CD4-positive, alpha-beta T cell treated with Interleukin-15 for 1 hour (primary cell): ENCODE measurements at places on chromosomes 6 and 20.

DNA sequence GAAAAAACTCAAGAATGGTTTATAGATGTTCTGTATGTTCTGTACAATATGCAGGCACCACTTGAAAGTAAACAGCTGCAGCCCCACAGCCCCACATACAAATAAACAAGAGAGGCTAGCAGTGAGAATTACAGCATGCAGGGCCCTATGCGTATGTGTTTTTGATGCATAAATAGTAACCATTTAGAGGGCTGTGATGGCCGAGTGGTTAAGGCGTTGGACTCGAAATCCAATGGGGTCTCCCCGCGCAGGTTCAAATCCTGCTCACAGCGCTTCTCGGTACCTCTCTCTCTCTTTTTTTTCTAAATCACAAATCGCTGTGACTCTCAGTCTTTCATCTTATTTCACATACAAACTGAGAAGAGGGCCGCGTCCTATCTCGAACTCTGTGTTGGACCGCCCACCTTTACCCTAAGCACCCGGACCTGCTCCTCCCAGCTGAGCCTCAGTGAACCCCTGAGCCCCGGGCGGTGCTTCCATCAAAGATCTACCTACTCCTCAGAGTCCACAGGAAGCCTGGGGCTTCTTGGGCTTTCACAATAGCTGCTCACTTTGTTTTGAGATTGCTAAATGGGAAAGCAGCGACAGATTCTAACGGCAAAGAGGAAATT, 37.7 kb upstream of the PRSS16 start:
- DNase-seq: no peak

GRCh38 chr20:23774081-23774480, 23.3 kb upstream of the CST1 start:
- DNase-seq: no peak

- DNase-seq: no peak
Measured at GRCh38 chr6:67210450-67210849, 1424.6 kb upstream of the ADGRB3 start.

- DNase-seq: no peak
Measured at GRCh38 chr6:164693944-164694343, 615.5 kb downstream of the C6orf118 start.

DNA sequence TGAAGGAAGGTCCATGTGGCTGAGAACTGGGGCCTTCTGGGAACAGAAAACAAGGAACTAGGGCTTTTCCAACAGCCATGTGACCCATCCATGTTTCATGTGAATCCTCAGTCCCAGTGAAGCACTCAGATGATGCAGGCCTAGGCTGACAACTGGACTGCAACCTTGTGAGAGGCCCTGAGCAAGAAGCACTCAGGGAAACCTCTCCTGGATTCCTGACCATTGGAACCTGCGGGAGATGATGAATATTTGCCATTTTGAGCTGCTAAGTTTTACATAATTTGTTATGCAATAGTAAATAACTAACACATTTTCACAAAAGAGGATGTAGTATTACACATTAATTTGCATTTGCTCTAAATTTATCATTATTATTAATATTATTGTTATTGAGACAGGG, 38.4 kb upstream of the HLA-G start:
- no peak for DNase-seq

DNA sequence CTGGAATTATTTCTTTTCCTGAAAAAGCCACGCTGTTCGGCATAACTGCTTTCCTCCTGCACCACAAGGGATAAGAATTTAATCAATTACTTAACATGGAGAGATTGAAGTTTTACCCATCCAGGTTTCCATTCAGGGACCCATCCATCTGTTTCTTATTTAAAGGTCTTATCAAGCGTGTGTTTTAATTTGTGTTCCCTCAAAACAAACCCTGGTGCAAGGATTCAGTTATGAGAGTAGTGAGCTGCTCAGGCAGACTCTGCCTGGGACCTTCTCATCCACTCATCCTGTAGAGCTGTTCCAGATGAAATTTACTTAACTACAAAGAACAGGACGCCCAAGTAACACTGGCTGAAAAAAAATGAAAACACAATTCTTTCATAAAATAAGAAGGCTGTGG, 97.8 kb downstream of the BANF2 start:
- DNase-seq: no peak

- no peak for DNase-seq
Measured at GRCh38 chr20:58880441-58880840, 27.9 kb downstream of the GNAS start.

DNA sequence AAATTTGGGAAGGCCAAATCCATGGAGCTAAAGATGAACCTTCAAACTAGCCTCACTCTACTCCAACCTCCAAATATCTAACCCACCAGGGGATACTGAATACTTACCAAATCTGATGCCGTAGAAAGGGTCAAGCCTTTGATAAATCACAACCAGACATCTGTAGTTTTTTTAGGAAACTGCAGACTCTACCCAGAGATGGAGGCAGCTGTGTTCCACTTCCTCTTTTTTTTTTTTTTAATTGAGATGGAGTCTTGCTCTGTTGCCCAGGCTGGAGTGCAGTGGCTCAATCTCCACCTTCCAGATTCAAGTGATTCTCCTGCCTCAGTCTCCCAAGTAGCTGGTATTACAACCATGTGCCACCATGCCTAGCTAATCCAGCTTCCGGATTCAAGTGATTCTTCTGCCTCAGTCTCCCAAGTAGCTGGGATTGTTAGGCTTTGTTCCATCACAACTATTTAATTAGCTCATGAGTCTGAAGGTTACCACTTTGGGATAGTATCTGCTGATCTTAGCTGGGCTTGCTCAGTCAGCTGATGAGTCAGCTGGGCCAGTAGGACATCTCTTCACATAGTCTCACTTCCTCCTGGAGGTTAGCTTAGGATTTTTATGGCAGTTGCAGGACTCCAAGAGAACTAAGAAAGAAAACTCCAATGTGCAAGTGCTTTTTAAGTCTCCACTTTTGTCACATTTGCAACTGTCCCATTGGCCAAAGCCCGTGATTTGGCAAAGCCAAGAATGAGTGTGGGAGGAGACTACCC, 13.3 kb downstream of the FRK start:
- no peak for DNase-seq

- no peak for DNase-seq
Measured at GRCh38 chr20:53617791-53618489, 24.3 kb upstream of the ZNF217 start.

DNA sequence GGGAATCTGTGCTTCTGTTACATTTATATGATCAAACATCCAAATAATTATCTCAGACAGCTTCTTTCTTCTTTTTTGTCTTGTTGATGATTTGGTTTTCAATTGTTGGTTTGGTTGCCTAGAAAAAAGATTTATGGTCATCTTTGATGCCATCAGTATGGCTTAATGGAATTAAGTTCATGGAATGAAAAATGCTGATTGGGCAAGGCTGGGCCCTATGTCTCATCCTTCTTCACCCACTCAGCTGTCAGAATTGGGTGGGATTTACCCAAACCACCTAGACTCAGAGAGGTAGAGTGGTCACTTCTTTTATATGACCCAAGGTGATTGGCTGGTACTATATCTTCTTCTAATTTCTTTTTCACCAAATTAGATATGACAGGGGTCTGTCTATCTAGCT, 258.3 kb downstream of the DOK5 start:
- DNase-seq: no peak

GRCh38 chr20:20462185-20462584, 94.3 kb downstream of the INSM1 start:
- no peak for DNase-seq
